ENCODE measurements at places on chromosomes 5 and 9. TPM values are rescaled to one million over a fixed set of nuclear protein-coding genes. Genes with fewer than 3 reads are reported as not detected.

DNA sequence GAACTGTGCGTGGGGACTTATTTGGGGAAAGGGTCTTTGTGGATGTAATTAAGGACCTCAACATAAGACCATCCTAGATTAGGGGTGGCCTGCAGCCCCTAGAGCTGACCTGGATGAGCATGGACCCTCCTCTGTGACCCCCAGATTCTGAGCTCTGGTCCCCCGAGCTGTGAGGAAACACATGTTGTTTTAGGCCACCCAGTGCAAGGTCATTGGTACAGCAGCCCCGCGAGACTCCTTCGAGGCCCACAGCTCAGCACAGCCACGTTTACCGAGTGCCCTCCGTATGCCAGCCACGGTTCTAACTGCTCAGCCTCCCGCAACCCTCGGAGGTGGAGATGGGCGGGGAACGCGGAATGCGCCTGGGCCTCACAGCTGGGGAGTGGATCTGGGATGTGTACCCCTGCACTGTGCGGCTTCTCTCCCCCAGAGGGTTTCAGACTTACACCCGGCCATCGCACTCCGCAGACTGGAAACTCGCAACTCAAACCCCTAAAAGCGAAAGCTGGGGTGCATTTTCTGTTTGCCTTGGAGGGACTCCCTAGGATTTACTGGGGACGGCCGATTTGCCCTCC, 4.5 kb upstream of the GPSM1 start:
- no peak overlapping the region for H3K4me3 ChIP-seq
- no peaks in the 10 kb centered on the region for H3K36me3 ChIP-seq
- peaks cover 22% of the 10 kb centered on the region for H3K4me1 ChIP-seq
- no peaks in the 10 kb centered on the region for H3K27me3 ChIP-seq
- no peak overlapping the region for H3K27ac ChIP-seq
- DNase-seq = no peak

- no peak overlapping the region for H3K27ac ChIP-seq
- no peak for DNase-seq
- no peaks in the 10 kb centered on the region for H3K36me3 ChIP-seq
- no peaks in the 10 kb centered on the region for H3K27me3 ChIP-seq
These were observed 239.5 kb upstream of the MAP3K1 start for GRCh38 chr5:56575821-56576220.

DNA sequence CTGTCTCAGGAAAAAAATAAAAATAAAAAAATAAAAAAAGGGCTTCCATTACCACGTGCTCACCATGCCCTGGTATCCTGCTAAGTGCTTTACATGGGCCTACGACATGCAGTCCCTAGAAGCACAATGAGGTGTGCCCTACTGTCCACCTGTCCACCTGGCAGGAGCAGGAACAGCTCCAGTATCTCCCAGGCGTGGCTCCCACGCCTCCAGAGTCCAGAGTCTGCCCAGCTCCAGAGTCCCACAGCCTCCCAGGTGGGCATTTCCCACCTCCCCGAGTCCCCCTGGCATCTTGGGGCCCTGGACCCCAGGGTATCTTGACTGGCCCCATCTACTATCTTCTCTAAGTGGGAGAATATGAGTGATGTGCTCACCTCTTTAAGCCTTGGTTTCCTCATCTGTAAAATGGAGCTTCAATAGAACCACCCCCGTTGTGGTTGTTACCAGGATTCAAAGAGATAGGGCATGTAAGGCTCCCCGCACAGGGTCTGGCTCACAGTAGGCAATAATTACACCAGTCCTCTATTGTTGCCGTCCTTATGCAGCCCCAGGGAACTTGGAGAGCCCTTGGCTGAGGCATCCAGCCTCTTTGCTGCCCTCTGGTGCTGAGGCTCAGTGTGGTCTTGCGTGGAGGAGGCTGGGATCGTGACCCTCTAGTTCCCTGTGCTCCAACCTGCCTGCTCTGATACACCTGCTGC, 8.9 kb downstream of the CXCL14 start:
- H3K4me3 ChIP-seq = no peak overlapping the region
- peaks cover 47% of the 10 kb centered on the region for H3K27me3 ChIP-seq
- no peak for DNase-seq
- no peaks in the 10 kb centered on the region for H3K4me1 ChIP-seq

DNA sequence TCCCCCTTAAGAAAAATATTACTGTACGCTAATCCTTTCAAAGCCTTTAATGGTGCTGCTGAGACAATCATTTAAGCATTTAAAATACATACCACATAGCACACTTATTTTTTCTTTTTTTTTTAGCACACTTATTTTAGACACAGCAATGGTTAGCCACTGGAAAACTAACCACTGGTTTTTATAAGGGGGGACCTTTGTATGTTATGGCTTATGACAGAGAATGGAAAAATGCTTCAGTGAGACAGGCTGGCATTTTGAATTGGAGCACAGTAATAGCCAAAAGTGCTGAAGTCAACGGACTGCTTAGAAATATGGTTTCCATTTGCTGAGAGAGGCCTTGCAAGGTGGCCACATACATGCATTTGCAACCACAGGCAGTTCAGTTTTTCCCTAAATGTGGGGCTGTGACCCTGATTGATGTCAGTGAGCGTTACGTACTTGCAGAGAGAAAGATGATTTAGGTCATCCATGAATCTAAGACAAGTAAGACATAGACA, 28.5 kb downstream of the AOPEP start:
- DNase-seq = no peak
- H3K36me3 ChIP-seq = no peaks in the 10 kb centered on the region
- H3K4me1 ChIP-seq = no peaks in the 10 kb centered on the region
- H3K4me3 ChIP-seq = no peak overlapping the region

DNA sequence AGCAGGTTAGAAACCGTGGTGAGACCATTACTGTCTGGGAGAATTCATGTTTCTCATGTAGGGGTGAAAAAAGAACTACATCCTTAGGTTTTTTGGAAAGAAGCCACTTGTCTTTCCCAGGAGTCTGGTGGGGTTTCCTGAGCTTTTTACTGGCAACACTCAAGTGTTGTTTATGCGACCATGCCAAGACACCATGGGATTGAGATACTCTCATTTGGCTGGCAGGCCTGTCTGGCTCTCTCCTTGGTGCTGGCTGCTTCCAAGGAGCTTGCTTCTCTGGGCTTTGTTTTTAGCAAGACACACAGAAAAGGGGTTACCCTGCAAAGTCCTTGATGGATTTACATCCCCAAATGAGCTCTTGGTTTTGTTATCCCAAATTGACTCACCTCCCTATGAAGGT, 80.9 kb upstream of the ISL1 start:
- H3K4me3 ChIP-seq = no peak overlapping the region
- H3K27ac ChIP-seq = no peak overlapping the region
- DNase-seq = no peak
- H3K27me3 ChIP-seq = no peaks in the 10 kb centered on the region
- no peaks in the 10 kb centered on the region for H3K36me3 ChIP-seq

PCDHA9 gene
- 0.23 TPM for total RNA-seq
